Hypothalamus (tissue), 51 donors: ENCODE measurements at places on chromosomes 1 and 21.

- no peak for DNase-seq
Measured at GRCh38 chr1:1128454-1129139, 12.7 kb upstream of the C1orf159 start.

DNA sequence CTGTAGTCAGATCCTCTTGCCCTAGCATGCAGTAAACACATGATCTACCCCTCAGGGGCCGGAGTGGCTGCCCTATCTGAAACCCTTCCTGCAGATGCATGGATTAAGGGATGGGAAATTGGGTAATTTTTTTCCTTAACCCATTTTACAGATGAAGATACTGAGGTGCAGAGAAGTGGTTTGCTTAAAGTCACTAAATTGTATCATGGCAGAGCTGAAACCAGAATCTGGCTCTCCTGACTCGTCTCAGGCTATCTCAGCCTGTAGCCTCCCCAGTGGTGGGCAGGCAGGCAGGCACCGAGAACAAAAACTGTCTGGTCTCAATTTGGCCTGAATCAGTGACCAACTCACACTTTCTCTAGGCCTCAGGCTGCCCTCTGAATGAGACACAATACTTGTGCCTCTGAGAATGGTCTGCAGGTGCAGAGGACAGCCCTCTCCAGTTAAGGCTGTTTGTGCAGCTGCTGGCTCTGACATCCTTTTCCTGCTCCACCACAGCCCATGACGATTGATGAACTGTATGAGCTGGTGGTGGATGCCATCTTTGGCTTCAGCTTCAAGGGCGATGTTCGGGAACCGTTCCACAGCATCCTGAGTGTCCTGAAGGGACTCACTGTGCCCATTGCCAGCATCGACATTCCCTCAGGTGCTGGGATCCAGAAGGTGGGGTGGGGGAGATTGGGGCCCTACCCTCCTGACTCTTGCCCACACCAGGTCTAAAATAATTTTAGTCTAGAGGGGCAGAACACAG lies 1.5 kb downstream of the NAXE start:
- no peak for DNase-seq

GRCh38 chr1:110255392-110255787 lies 45.3 kb downstream of the KCNC4 start:
- peak; percentile 71 for DNase-seq

DNA sequence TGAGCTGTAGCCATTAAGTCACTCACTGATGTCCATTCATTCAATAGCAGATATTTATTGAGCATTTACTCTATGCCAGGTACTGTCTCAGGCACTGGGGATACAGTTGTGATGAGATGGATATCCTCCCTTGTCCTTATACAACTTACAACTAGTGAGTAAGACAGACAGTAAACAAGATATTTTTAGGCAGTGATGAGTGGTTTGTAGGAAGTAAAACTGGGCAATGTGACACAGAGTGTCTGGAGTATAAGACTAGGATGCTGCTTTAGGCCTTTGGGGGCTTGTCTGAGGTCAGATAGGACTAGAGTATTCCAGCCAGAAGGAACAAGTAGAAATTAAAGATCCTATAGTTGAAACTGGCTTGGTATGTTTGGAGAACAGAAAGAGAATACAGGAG lies 41.4 kb downstream of the NOS1AP start:
- DNase-seq: no peak

DNA sequence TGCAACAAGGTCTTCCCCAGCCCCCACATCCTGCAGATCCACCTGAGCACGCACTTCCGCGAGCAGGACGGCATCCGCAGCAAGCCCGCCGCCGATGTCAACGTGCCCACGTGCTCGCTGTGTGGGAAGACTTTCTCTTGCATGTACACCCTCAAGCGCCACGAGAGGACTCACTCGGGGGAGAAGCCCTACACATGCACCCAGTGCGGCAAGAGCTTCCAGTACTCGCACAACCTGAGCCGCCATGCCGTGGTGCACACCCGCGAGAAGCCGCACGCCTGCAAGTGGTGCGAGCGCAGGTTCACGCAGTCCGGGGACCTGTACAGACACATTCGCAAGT lies 3.8 kb downstream of the ZBTB18 start:
- no peak for DNase-seq

DNA sequence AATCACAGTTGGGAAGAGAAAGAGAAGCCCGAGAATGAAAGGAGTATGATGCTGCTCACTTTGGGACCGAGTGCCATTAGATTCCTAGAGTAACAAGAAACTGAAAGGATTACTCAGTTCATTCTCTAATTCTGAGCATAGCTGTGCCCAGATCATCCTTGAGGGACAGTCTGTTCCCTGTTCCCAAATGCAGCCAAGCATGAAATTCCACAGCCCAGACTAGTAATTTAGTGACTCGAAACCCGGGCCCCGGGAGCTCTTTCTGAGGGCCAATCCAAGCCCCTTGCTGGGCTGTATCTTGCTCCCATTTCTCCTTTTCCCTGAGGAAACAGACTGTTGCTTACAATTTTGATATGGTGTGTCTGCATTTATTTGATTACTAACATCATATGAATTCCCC lies 30.0 kb upstream of the ETS2 start:
- DNase-seq: no peak
